ENCODE measurements at places on chromosomes 6 and 20.

DNA sequence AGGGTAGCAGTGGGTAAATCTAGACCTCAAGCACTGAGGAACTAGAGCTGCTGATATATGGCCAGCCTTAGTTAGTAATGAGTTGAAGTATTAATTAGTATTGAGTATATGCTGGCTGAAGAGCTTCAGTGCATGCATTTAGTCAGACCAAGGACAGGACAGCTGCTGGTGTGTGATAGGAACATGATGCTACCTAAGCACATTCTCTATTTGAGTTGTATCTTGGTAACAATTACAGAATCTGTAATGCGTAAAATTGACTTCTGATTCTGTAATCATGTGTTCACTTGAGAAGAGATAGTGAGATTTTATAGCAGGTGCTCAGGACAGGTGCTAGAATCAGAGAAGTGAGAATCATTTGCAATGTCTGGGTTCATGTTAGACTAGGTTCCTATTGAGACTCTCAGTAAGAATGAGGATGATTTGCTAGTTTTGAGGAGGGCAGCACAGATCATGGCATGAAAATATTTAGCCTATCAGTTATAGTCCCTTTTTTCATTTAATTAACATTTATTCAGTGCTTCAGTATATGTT, 369.4 kb upstream of the HS3ST5 start:
- DNase-seq: no peak

GRCh38 chr6:3406362-3406821, 50.5 kb downstream of the SLC22A23 start:
- no peak for DNase-seq

DNA sequence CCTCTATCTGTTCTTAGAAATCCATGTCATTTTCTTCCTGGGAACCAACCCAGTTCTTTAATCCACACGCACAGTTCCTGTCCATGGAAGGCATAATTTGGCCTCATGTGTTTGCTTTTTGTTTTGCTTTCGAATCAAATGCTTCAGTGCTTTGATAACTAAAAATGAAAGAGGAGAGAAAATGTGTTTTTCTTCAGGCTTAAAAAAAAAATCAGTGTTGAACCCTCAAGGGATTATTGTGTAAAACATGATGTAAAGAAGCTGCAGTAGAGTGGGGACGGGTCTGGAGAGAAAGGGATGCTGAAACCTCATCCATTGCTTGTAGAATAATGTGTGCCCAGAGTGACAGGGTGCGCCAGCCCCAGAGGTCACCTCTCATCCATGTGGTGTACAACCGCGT, 197.5 kb upstream of the JARID2 start:
- DNase-seq: no peak

GRCh38 chr20:36974660-36975059, 23.2 kb upstream of the SAMHD1 start:
- DNase-seq: no peak

- no peak for DNase-seq
Measured at GRCh38 chr6:134828641-134829040, 121.3 kb downstream of the ALDH8A1 start.

GRCh38 chr20:51462566-51463276, 79.8 kb downstream of the NFATC2 start:
- peak; percentile 26 for DNase-seq

GRCh38 chr6:113884011-113884410, 26.9 kb downstream of the MARCKS start:
- DNase-seq: no peak

DNA sequence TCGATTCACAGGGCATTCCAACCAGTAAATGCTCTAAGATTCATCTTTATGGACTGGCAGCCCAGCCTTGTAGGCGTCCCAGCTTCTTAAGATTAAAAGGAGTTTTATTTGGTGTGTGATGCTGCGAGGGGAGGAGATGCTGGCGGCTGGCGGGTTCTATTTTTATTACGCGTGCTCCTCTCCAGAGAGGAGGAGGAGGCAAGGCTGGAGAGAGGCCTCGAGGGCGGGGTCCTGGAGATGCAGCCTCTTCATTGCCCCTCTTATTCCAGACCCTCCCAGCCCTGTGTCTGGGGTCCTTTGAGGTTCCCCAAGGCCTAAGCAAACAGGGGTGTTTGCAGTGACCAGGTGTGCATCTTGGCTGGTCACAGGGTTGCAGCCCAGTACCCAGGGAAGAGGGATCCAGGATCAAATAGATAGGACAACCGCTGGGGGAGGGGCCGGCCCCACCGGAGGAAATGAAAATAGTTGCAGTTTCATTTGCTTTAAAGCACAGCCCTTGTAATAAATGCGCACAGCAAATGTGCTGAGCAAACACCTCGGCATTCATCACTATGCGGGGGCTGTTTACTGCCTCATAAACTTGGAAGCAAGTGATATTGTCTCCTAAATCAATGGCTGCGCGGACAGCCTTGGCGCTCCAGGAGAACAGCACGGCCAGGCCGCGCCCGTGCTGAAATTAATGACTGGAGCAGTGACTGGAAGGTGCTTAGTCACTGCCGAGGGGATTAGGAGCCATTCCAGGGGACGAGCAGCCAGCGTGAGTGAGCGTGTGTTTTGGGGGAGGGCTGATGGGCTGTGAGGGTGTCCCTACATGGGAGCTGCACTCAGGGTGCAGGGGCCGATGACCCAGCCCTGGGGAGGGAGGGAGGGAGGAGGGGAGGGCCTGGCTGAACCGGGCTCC, 83.0 kb downstream of the TMEM242 start:
- DNase-seq: peak; percentile 56

GRCh38 chr6:24743265-24743943, 24.4 kb upstream of the C6orf62 start:
- no peak for DNase-seq

DNA sequence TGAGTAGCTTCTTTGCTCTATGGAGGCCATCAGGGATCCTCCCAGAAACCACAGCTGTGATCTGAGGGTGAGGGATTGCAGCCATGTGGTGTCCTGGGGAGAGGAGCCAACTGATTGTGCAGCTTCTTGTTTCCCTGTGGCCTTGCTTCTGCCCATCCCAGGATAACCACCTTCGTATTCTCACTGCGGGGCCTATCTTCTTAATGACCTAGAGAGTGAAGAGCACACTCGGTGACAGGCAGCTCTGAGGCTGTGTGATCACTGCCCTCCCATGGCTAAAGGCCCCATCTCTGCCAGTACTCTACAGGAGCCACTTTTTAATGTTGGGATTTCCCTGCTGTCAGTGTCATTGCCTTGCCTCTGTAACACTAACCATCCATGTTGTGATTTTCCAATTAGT, 5.3 kb upstream of the RAET1L start:
- DNase-seq: no peak

GRCh38 chr6:17101422-17102257, at the start of gene STMND1:
TSS of gene STMND1 (plus strand) at chr6:17102050. CDS start at chr6:17102258, 208 bp downstream.
- peak; percentile 81 for DNase-seq

GRCh38 chr6:89585154-89585553, 53.4 kb downstream of the LYRM2 start:
- no peak for DNase-seq

- DNase-seq: no peak
Measured at GRCh38 chr6:69796073-69796641, 653 bp downstream of the LMBRD1 start.

DNA sequence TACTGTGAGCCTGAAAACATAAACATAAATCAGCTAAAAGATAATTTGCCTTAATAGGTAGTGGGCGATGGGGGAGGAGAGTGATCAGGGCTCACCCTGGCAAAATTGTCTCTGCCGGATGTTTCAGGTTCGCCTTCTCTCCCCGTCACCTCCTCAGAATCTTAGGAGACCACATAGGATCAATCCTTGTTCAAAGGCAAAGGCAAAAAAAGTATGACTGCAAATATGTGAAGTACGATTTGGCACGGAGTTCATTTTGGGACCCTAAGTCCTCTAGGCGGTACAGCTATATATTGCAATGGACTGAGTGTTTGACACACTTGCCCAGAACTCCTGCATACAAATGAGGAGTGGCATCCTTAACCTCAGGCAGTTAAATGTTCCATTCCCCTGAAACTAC, 649.2 kb upstream of the FLRT3 start:
- no peak for DNase-seq

DNA sequence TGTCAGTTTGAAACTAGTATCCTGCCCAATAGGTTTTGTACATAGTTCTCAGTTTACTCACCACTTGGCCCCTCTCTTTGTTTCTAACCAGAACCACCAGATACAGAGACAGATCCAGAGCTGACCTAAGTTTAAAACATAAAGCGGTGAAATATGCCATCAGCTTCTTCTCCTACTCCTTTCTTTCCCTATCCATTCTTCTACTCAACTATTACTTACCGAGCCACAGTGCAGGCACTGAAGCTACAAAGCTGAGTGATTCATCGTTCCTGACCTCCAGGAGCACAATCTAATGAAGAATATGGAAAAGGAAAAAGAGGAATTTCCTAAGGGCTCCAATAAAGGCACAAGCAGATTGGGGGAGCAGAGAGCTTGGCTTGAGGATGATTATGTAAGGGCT, 286.0 kb downstream of the FOXC1 start:
- DNase-seq: no peak

DNA sequence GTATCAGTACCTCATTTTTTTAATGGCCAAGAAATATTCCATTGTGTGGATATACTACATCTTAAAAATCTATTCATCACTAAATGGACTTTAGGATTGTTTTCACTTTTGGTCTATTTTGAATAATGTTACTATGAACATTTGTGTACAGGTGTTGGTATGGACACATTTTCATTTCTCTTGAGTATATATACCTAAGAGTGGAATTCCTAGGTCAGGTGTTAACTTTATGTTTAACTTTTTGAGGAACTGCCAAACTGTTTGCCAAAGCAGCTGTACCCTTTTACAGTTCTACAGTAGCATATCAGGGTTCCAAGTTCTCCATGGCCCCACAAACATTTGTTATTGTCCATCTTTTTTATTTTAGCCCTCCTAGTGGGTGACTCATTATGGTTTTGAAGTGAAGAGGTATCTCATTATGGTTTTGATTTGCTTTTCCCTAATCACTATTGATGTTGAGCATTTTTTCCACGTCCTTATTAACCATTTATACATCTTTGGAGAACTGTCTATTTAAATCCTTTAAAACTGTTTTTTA, 28.2 kb downstream of the DSTN start:
- no peak for DNase-seq

DNA sequence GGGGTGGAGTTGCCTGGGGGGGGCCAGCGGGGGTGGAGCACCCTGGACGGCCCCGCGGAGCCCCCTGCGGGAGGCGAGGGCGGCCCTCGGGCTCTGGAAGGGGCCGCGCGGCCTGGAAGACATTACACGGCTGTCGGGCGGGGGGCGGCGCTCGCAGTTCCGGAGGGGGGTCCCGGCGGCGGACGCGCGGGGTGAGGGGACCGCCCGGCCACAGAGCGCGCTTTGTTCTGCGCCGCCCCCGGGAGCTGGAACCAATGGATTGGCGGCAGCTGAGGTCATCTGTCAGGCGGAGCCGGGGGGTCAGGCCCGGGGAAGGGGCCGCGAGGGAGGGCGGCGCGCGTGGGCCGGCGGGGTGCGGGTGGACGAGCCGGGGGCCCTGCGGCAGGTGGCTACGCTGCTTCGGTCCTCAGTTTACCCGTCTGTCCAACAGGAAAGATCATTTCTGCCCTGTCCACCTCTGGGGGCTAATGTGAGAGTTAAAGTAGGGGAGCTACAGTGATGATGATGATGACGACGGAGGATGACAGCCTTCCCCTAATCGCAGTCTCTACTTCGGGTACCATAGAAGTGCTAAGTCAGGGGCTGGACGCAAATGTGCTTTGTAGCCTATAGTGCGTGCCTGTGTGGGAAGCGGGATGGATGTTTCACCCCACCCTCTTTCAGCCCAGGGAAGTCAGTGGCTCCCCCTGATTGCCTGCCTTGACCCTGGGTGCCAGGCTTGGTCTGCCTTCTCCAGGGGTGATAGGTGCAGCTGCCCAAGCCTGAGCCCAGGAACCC, 10.4 kb downstream of the SRXN1 start:
- DNase-seq: peak; percentile 64
